ENCODE measurements at places on chromosomes 3 and 15. TPM values are rescaled to one million over a fixed set of nuclear protein-coding genes. Genes with fewer than 3 reads are reported as not detected.

Gene ISL2
- not detected for total RNA-seq

Gene FEZF2
- total RNA-seq = not detected

Gene RHOV
- 0.18 TPM for total RNA-seq

Gene SYNPR
- total RNA-seq = not detected

Gene AADACL2
- not detected for total RNA-seq

Gene ZNF639
- total RNA-seq = 28.4 TPM

Gene SLC9C1
- total RNA-seq = 0.09 TPM

Gene NPAP1
- not detected for total RNA-seq

Gene GOLGA6A
- not detected for total RNA-seq

Gene IL17RD
- total RNA-seq = 0.97 TPM

Gene TXNRD3
- 7.1 TPM for total RNA-seq

Gene SERINC4
- not detected for total RNA-seq

Gene WNT5A
- 0.25 TPM for total RNA-seq

Gene KCNH8
- not detected for total RNA-seq

Gene FAM43A
- total RNA-seq = 307 TPM

Gene TNFAIP8L3
- 38.3 TPM for total RNA-seq

Gene GPR27
- total RNA-seq = not detected

Gene SLC6A20
- not detected for total RNA-seq
